ENCODE measurements at places on chromosomes 3 and 15. TPM values are rescaled to one million over a fixed set of nuclear protein-coding genes. Genes with fewer than 3 reads are reported as not detected.

Gene CA12
- 0.27 TPM for polyA plus RNA-seq

DNA sequence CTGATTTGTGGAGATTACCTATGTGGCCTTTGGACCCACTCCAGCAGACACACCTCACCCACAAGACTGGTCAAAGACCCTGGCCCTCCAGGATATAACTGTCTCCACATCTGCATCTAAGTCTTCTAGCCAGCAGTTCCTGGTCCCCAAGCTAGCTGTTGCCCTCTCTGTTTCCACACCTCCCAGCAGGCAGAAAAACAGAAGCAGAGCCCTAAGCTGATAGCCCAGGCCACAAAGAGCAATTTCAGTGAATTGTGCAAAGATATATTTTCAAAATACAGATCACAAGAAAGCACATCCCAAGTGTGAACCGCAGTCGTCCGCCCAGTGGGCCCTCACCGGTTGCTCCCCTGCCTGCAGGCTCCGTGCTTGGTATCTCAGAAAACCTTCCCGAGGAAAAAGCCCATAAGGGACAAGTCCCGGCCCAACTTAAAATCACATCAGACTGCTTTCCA, 2.6 kb downstream of the TNIK start:
- H3K27me3 ChIP-seq, result no peaks in the 10 kb centered on the region
- peak overlapping the region; percentile 38 for H3K27ac ChIP-seq
- peaks cover 6% of the 10 kb centered on the region for H3K4me1 ChIP-seq
- DNase-seq, result peak; percentile 63
- H3K4me3 ChIP-seq, result peak overlapping the region; percentile 80

DNA sequence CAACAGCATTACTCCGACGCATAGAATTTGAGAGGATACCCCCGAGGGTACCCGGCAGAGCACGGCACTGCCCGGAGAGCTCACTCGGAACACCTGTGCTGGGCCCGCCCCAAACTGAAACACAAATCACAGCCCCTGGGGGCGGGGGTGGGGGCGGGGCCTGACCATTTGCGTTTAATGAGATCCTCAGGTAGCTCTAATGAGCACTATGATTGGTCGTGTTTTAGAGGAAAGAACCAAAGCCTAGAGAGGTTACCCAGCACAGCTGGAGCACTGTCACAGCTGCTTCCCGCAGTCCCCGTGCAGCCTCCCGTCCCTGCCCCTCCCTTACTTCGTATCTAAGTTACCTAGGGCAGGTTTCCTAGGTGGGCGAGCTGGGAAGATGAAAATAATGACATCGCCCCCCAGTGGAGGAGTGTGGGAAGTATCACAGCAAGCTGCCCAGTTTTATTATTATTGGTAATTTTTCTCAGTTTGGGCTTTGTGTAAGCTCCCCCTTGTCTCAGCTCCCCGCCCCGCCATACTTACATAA, 187.1 kb downstream of the PDE8A start:
- H3K27ac ChIP-seq, result no peak overlapping the region
- H3K4me1 ChIP-seq, result peaks cover 2% of the 10 kb centered on the region
- peak; percentile 82 for DNase-seq
- peaks cover 10% of the 10 kb centered on the region for H3K27me3 ChIP-seq
- no peaks in the 10 kb centered on the region for H3K36me3 ChIP-seq
- peak overlapping the region; percentile 17 for H3K4me3 ChIP-seq

DNA sequence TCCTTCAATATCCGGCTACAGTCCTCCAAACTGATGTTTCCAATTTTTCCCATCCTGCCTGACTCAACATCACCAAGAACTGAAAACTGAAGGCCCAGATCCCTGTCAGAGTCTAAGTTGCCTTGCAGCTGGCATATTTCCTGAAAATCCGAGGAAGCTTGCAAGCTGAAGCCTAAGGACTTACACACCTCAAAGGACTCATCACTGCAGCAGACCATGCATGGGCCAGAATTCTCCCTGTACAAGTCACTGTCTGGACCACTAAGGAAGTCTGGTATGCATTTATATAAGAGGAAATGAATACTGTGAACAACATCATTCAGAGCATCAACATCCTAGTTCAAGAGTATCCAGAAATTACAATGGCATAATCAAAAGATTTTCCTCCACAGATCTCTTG, 548.8 kb upstream of the MDFIC2 start:
- H3K27ac ChIP-seq, result no peak overlapping the region
- H3K27me3 ChIP-seq, result no peaks in the 10 kb centered on the region
- no peak overlapping the region for H3K4me3 ChIP-seq
- no peaks in the 10 kb centered on the region for H3K4me1 ChIP-seq
- no peak for DNase-seq

- H3K36me3 ChIP-seq, result no peaks in the 10 kb centered on the region
- DNase-seq, result no peak
- no peak overlapping the region for H3K4me3 ChIP-seq
Observed at GRCh38 chr3:69784954-69785514, 45.8 kb downstream of the MITF start.

DNA sequence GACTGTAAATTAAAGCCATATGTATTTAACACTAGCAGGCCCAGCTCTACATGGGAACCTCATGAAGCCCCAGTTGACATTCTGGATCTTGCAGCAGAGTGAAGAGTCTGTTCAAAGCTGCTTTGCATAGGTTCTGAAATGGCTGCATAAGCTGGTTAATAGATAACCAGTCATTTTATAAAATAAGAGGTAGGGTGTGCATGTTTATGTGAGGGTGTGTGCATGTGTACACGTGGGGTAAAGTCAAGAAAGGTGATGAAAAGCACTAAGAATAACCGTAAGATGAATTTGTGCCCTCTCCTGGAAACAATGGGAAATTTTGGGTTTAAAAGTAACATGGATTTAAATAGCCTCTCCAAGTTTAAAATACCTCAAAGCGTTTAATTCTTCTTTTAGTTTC, 33.0 kb downstream of the PAQR9 start:
- H3K27me3 ChIP-seq, result no peaks in the 10 kb centered on the region
- no peaks in the 10 kb centered on the region for H3K36me3 ChIP-seq
- DNase-seq, result no peak

- H3K4me3 ChIP-seq, result no peak overlapping the region
- no peaks in the 10 kb centered on the region for H3K36me3 ChIP-seq
- no peak overlapping the region for H3K27ac ChIP-seq
- no peaks in the 10 kb centered on the region for H3K27me3 ChIP-seq
- no peak for DNase-seq
- peaks cover 3% of the 10 kb centered on the region for H3K4me1 ChIP-seq
Observed at GRCh38 chr3:111669926-111670630, 74.9 kb upstream of the ZBED2 start.

Gene DISP2
- polyA plus RNA-seq, result 2.2 TPM

Gene DNASE1L3
- 2.9 TPM for polyA plus RNA-seq

Gene ROPN1B
- 0.06 TPM for polyA plus RNA-seq

DNA sequence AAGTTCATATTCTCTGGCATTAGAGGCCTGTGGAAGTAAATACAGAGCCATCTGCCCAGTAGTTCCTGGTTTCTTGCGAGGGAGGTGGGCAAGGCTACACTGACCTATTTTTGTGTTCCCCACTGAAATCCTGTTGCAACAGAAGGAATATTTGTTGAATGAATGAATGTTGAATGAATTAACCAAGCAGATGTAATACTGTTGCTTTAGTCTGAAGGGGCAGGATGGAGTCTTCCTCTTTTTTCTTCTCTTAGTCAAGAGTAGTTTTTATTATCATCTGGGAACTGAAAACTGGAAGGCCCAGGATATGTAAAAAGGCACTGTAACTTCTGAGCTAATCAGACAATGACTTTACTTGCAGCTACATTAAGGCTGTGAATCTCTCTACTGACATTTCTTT, 17.1 kb downstream of the BLOC1S6 start:
- no peak overlapping the region for H3K27ac ChIP-seq
- no peaks in the 10 kb centered on the region for H3K27me3 ChIP-seq
- no peak overlapping the region for H3K4me3 ChIP-seq
- peaks cover 3% of the 10 kb centered on the region for H3K36me3 ChIP-seq
- no peak for DNase-seq

- no peak within 1 kb of the TSS for H3K27ac ChIP-seq
- peaks cover 5% of the 10 kb centered on the region for H3K4me1 ChIP-seq
- H3K36me3 ChIP-seq, result no peaks in the 10 kb centered on the region
- peak; percentile 65 for DNase-seq
Observed at GRCh38 chr3:27721717-27722564, at the start of gene EOMES. TSS of gene EOMES (minus strand) at chr3:27722323. CDS start at chr3:27722294, 29 bp downstream.

Gene SERPINI2
- polyA plus RNA-seq, result 11.4 TPM

DNA sequence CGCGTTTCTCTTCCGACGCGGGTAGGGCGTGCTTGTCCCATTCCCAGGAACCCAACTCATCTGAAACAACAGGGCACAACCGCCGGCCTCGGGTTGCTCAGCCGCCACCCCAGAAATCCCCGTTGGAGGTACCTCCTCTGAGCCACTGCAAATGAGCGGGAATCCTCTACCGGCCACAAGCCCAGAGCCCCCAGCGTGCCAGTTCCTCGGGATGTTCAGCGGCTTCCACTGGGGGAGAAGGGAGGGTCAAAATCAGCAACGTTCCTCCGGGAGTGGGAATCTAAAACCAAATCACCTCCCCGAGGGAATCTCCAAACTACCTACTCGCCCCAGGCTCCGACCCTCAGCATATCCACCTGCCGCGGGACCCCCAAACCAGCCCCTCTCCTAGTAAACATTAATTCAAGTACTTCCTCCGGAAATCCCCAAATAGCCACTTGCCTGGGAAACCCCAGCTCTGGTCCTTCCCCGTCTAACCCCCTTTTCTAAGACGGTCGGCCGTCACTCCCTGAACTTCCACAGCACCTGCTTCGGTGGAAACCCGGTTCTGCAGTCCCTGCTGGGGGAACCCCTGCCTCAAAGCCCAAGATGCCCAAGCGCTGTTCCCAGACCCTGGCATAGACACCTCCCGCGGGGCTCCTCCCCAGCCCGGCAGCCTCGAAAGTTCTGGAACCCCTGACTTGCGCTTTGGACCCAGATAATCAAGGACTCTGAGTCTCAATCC, 887 bp downstream of the OXTR start:
- H3K4me3 ChIP-seq, result peak overlapping the region; percentile 31
- H3K27ac ChIP-seq, result no peak overlapping the region
- no peaks in the 10 kb centered on the region for H3K4me1 ChIP-seq
- peaks cover 6% of the 10 kb centered on the region for H3K27me3 ChIP-seq

DNA sequence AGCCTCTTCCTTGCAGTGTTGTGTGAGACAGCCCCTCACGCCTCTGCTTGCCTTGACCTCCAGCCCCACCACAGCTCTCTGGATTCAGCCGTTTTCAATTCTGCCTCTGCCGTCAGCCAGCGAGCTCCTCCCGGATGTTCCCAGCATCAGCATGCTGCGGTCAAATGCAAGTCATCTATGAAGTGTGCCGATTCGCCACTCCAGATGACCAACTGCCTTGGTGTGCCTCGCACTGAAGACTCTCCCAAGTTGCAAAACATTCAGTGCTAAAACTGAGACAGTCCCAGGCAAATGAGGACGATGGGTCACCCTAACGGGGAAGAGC, 30.6 kb upstream of the RASA2 start:
- H3K36me3 ChIP-seq, result no peaks in the 10 kb centered on the region
- no peaks in the 10 kb centered on the region for H3K4me1 ChIP-seq
- H3K4me3 ChIP-seq, result no peak overlapping the region
- peak overlapping the region; percentile 32 for H3K27ac ChIP-seq
- H3K27me3 ChIP-seq, result no peaks in the 10 kb centered on the region

Gene TPRG1
- 0.89 TPM for polyA plus RNA-seq

GRCh38 chr3:172161133-172161789, 121.9 kb downstream of the FNDC3B start:
- no peaks in the 10 kb centered on the region for H3K4me1 ChIP-seq
- no peak overlapping the region for H3K4me3 ChIP-seq
- DNase-seq, result no peak
- H3K36me3 ChIP-seq, result peaks cover 2% of the 10 kb centered on the region
- H3K27ac ChIP-seq, result no peak overlapping the region
- H3K27me3 ChIP-seq, result no peaks in the 10 kb centered on the region

Gene TAGLN3
- not detected for polyA plus RNA-seq

Gene SIDT1
- 10.5 TPM for polyA plus RNA-seq

Gene RASSF1
- polyA plus RNA-seq, result 32.7 TPM

DNA sequence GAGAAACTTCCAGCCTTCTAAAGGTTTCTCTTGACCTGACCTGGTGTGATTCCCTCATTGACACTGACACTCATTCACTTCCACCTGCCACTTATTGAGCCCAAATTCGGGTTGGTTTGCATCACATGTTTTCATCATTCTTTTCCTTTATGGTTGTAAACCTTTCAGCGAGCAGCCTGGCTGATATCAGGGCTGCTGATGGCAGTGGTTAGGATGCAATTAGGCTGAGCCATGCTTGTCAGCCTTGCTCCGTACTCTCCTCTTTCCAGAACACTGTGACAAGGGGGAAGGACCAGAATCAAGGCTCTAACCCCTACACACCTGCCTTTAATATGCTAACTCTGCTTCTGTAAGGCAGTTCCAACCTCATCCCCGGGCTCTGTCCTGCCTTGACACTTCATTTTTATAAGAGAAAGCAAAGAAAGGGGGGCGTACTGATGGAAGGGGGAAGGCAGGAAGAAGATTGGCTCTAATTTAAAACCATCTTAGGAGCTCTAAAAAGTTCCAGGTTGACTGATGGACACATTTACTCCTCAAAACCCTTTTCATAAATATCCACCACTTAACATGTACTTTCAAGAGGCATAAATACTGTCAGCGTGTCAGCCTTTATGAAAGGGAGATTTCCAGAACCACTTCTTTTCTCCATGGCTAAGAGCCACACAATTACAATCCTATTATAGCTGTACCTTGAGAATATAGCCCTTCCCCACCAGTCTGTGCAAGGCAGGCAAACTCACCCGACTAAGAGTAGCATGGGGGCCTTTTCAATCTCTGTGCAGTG, 5.7 kb downstream of the NMNAT3 start:
- no peaks in the 10 kb centered on the region for H3K36me3 ChIP-seq
- no peaks in the 10 kb centered on the region for H3K27me3 ChIP-seq
- H3K4me3 ChIP-seq, result no peak overlapping the region
- no peak for DNase-seq

DNA sequence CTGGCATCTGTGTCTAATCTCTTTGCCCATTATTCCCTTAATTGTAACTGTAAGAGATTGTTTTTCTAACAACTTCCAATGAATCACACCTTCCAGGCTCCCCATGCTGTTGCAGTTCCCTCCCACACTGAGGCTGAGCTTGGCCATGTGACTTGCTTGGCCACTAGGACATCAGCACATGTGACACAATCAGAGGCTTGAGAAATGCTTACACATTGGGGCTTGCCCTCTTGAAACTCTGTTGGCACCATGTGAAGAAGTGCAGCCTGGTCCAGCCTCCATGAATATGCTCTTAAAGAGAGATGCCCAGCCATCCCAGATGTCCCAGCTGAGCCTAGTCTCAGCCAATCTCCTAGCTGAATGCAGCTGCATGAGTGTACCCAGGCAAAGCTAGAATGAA, 326.8 kb upstream of the SOX2 start:
- no peaks in the 10 kb centered on the region for H3K27me3 ChIP-seq
- no peaks in the 10 kb centered on the region for H3K36me3 ChIP-seq
- H3K4me3 ChIP-seq, result no peak overlapping the region
- no peak for DNase-seq

GRCh38 chr3:88618021-88618645, 468.4 kb downstream of the C3orf38 start:
- no peak overlapping the region for H3K27ac ChIP-seq
- no peaks in the 10 kb centered on the region for H3K4me1 ChIP-seq
- DNase-seq, result no peak
- H3K4me3 ChIP-seq, result no peak overlapping the region

Gene FHIT
- 8.1 TPM for polyA plus RNA-seq

Gene FAM81A
- polyA plus RNA-seq, result 7.1 TPM

Data from small intestine (tissue), 16 donors.